ENCODE measurements at places on chromosomes 7 and 10.
A peak's percentile ranks its signal among the peaks of the same experiment; 100 is the strongest.

GRCh38 chr10:119177708-119178371 is 772 bp downstream of the PRDX3 start:
- no peak for DNase-seq

DNA sequence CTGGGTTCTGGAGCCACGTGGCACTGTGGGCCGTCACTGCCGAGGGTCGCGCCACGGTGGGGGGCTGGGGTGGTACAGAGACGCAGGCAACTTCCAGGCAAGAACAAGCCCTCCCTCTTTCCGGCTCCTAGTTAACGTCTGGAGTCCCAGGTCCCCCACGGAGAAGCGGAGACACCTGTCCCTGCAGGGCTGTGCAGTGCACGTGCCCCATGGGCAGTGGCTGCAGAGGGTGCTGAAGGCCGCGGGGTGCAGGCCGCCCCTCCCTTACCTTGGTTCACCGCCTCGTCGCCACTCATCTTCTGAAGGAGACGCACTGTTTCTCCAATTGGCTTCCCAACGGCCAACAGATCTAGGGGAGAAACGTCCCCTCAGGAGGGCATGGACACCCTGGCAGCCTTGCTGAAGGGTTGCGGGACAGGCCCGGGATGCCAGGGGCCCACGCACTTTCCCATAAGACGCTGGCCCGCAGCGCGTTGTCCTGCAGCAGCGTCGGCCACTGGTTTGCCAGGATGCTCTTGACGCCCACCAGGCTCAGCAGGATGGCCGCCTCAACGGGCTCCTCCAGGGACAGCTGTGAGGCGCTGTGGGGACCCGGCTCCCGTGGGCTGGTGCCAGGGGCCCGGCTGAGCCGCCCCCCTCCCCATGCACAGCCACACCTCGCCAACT is 24.3 kb upstream of the NKX6-2 start:
- DNase-seq: no peak

GRCh38 chr10:130018730-130019185 is 54.7 kb upstream of the EBF3 start:
- no peak for DNase-seq

DNA sequence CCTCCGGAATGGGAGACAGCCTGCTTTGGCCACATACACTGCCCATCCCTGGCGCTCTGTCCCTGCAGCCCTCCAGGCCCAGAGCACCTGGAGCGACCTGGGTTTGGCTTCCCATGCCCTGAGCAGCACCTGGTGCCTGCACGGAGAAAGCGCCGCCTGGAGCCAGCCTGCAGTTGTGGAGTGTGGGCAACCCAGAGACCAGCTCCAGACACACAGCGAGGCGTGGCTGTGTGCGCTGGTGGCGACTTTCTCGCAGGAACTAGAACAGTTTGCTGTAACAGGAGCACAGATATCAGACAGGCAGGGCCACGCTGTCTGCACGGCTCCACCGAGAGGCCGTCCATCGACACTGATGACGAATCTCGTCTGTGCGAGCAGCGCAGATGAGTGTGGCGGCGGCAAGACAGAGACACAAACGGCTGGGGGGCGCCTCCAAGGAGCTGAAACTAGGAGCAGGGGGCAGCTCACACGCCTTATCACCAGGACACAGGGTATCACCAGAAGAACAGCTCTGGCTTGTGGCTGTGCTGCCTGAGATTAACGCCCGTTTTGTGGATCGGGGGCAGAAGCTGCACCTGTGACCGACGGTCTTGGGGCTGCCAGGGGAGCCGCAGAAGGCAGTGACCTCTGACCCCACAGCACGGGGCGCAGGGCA is 275.3 kb downstream of the DNAJB6 start:
- no peak for DNase-seq

DNA sequence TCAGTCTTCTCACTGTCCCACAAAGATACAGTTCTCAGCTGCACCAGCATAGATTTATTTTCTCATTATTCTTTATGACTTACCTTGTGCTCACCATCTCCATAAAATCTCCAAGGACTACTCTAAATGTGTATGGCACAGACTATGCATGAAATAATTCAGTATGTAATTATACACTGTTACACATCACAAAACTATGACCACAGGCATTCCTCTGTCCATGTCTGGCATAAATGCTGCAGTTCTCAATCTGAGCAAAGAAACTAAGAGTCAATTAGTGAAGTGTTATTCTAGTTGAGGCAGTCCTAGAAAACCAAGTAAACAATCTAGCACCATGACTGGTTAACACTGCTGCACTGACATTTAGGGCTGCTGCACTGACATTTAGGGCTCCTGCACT is 2.7 kb downstream of the CYCS start:
- peak; percentile 60 for DNase-seq

Measured in HS-5 (cell line).